ENCODE measurements at places on chromosomes 7 and 10. TPM values are rescaled to one million over a fixed set of nuclear protein-coding genes. Genes with fewer than 3 reads are reported as not detected.
A peak's percentile ranks its signal among the peaks of the same experiment; 100 is the strongest.

The C10orf67 gene
- 1.2 TPM for total RNA-seq

DNA sequence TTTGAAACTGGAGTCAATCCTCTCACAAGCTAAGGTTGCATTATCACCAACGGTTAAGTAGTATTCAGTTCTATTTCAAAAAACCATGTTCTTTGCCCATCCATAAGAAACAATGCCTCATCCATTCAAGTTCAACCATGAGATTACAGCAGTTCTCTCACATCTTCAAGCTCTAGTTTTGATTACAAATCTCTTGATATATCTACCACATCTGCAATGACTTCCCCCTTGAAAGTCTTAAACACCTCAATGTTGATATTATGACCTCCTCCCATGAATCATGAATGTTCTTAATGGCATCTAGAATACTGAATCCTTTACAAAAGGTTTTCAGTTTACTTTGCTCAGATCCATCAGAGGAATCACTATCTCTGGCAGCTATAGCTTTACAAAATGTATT is 81.8 kb downstream of the JMJD1C start:
- peaks cover 5% of the 10 kb centered on the region for H3K4me1 ChIP-seq
- peaks cover 10% of the 10 kb centered on the region for H3K36me3 ChIP-seq
- no peak for DNase-seq
- no peak overlapping the region for H3K4me3 ChIP-seq
- H3K27ac ChIP-seq, result no peak overlapping the region
- no peaks in the 10 kb centered on the region for H3K27me3 ChIP-seq

The OPN1SW gene
- not detected for total RNA-seq

The GRM3 gene
- not detected for total RNA-seq

GRCh38 chr10:79610601-79611191 is at the start of gene SFTPA1:
Gene SFTPA1, plus strand, starts transcription at chr10:79610939. Its CDS starts 887 bp downstream, at chr10:79611826.
- DNase-seq, result peak; percentile 75
- peak within 1 kb of the TSS; percentile 48 for H3K4me3 ChIP-seq
- H3K27ac ChIP-seq, result peak within 1 kb of the TSS; percentile 75
- H3K36me3 ChIP-seq, result no peaks in the 10 kb centered on the region
- H3K27me3 ChIP-seq, result no peaks in the 10 kb centered on the region

DNA sequence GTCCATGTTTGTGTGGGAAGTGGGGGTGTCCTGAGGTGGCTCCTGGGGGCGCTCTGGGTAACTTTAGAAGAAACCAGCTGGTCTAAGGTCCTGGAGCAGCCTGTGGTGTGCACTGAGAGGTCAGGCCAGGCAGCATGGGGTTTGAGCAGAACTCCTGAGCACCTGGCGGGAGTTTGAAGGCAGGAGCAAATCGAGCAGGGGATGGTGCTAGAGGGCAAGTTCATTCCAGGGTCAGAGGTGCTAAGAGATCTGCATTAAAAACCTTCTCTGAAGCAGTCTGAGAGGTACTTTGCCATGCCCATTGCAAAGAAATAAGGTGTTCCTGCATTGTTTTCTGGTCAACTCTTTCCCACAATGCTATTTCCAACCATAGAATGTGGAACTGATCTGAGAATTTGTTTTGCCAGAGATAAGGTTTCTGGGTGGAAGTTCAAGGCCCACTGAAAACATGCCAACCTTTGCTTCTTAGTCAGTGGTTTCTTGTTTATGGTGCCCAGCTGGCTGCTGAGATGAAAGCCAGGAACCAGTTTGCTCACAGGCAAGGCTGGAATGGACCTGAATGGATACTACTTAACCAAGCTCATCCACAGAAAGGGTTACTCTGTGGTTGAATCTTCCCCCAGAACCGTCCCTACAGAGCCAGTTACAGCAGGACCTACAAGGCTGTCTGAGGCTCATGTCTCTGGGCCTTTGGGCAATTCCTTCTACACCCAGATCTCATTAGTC is 136.3 kb upstream of the TMEM72 start:
- H3K4me3 ChIP-seq, result no peak overlapping the region
- no peaks in the 10 kb centered on the region for H3K36me3 ChIP-seq
- DNase-seq, result no peak

GRCh38 chr7:33757563-33758165 is 147.7 kb upstream of the BMPER start:
- peaks cover 8% of the 10 kb centered on the region for H3K4me1 ChIP-seq
- no peak for DNase-seq
- no peak overlapping the region for H3K27ac ChIP-seq
- no peaks in the 10 kb centered on the region for H3K27me3 ChIP-seq

GRCh38 chr7:14483663-14484062 is 418.9 kb downstream of the DGKB start:
- no peaks in the 10 kb centered on the region for H3K36me3 ChIP-seq
- H3K4me3 ChIP-seq, result no peak overlapping the region
- no peaks in the 10 kb centered on the region for H3K27me3 ChIP-seq
- no peaks in the 10 kb centered on the region for H3K4me1 ChIP-seq
- no peak for DNase-seq

The NFKB2 gene
- total RNA-seq, result 30.9 TPM

- H3K4me1 ChIP-seq, result no peaks in the 10 kb centered on the region
- no peaks in the 10 kb centered on the region for H3K27me3 ChIP-seq
- no peak for DNase-seq
- H3K36me3 ChIP-seq, result no peaks in the 10 kb centered on the region
- H3K27ac ChIP-seq, result no peak overlapping the region
- H3K4me3 ChIP-seq, result no peak overlapping the region
Observed at GRCh38 chr7:33261585-33261984, 132.2 kb downstream of the BBS9 start.

The PKD2L1 gene
- total RNA-seq, result 3.4 TPM

DNA sequence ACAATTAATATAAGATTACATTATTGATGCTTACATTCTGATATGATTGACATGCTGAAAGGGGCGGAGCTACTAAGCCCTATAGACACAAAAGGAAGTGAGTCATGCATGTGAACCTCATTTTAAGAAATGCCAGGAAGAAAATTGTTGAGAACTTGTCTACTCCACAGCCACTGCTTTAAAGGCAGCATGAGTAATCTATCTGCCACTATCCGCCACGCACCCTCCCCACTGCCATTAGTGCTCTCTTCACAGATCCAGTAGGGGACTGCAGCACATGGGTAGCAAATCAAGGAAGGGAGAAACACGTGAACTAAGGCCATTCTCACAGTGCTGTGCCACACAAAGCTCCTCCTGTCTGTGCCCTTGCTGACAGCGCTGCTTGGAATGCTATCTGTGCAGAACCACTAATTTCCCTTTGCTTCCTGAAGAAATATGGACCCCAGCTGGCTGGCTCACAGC is 524.8 kb downstream of the GRM8 start:
- H3K4me1 ChIP-seq, result no peaks in the 10 kb centered on the region
- no peaks in the 10 kb centered on the region for H3K27me3 ChIP-seq
- no peak overlapping the region for H3K27ac ChIP-seq
- H3K36me3 ChIP-seq, result no peaks in the 10 kb centered on the region
- no peak overlapping the region for H3K4me3 ChIP-seq

DNA sequence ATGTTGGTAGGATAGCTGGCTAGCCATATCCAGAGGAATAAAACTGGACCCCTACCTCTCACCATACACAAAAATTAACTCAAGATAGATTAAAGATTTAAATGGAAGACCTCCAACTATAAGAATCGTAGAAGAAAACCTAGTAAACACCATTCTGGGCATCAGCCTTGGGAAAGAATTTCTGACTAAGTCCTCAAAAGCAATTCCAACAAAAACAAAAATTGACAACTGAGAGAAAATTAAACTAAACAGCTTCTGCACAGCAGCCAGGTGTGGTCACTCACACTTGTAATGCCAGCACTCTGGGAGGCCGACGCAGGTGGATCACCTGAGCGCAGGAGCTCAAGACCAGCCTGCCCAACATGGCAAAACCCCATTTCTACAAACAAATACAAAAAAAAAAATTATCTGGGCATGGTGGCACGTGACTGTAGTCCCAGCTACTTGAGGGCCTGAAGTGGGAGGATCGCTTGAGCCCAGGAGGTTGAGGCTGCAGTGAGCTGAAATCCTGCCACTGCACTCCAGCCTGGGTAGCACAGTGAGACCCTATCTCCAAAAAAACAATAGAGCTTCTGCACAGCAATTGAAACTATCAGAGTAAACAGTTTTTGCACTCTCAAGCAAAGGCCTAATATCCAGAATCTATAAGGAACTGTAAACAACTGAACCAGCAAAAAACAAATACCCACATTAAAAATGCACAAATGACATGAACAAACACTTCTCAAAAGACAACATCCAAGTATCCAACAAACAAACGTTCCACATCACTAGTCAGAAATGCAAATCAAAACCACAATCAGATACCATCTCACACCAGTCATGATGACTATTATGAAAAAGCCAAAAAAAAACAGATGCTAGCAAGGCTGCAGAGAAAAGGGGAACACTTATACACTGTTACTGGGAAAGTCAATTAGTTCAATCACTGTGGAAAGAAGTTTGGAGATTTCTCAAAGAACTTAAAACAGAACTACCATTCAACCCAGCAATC is 4.8 kb downstream of the CRPPA start:
- no peak overlapping the region for H3K4me3 ChIP-seq
- no peaks in the 10 kb centered on the region for H3K27me3 ChIP-seq
- DNase-seq, result no peak
- no peaks in the 10 kb centered on the region for H3K36me3 ChIP-seq

DNA sequence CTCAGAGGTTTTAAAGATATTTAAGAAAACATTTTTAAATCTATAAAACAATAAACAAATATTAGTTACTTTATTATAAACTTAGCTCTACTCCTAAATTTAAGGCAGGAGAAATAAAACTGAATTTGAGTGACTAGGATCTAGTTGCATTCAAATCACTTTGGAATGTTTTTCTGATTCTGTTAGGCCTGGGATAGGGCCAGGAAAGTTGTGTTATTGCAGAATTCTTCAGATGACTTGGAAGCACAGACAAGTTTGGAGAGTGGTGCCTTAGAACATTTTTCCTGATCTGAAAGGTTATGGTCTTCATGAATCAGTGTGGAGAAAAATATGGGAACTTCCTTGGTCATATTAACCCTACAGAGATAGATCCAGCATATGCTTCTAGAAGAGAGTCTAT is 15.6 kb upstream of the SLC25A13 start:
- no peak overlapping the region for H3K4me3 ChIP-seq
- H3K36me3 ChIP-seq, result no peaks in the 10 kb centered on the region
- no peak overlapping the region for H3K27ac ChIP-seq
- no peaks in the 10 kb centered on the region for H3K27me3 ChIP-seq
- no peaks in the 10 kb centered on the region for H3K4me1 ChIP-seq

DNA sequence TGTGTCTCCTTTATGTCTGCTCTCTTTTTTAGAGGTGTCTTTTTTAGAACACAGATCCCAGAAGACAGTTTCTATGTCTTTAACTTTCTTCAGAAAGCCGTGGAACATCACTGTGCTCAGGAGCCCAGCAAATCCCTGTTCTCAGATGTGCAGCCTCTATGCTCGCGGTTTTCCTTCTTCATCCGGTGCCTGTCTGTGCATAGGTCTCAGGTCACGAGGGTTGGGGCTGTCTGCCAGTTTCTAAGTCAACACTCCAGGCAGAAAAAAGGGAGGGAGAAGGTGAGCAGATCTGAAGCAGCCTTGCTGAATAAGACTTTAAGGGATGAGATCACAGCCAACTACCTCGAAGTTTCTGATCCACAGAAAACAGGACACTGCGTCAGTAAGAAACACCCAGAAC is 68.5 kb downstream of the CRTAC1 start:
- peak; percentile 63 for DNase-seq
- H3K27me3 ChIP-seq, result peaks cover 6% of the 10 kb centered on the region
- H3K4me3 ChIP-seq, result no peak overlapping the region
- H3K4me1 ChIP-seq, result no peaks in the 10 kb centered on the region
- no peaks in the 10 kb centered on the region for H3K36me3 ChIP-seq
- no peak overlapping the region for H3K27ac ChIP-seq

The CLDN12 gene
- total RNA-seq, result 34.7 TPM
